Right hindlimb (tissue), 1 donor: ENCODE measurements at places on chromosomes 16 and 17.

GRCh38 chr16:17364319-17365210 is 106.2 kb downstream of the XYLT1 start:
- DNase-seq, result no peak

GRCh38 chr17:8909586-8910270 is 42.3 kb upstream of the PIK3R6 start:
- no peak for DNase-seq

- no peak for DNase-seq
These were observed 1.4 kb upstream of the TBC1D24 start for GRCh38 chr16:2473446-2473926.

DNA sequence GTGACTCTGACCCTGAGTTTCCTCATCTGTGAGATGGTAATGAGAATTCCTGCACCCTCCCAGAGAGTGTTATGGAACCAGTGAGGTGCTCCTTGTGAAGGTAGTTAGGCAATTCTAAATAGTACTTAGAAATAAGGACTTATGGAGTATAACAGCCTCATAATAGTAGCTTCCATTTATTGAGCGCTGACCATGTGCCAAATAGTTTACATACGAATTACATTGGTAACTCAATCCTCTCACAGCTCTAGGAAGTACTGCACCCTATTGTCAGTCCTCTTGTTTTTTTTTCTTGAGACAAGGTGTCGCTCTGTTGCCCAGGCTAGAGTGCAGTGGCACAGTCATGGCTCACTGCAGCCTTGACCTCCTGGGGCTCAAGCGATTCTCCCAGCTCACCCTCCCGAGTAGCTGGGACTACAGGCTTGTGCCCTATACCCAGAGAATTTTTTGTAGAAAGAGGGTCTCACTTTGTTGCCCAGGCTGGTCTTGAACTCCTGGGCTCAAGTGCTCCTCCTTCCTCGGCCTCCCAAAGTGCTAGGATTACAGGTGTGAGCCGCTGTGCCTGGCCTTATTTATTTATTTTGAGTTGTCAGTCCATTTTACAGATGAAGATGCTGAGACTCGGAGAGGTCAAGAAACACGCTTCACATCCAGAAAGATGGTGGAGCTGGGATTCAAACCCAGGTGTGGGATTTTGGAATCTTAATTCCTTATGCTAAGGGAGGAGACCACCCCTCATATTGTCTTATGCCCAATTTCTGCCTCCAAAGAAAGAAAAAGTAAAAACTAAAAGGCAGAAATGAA is 2.9 kb downstream of the TNS4 start:
- DNase-seq, result no peak

DNA sequence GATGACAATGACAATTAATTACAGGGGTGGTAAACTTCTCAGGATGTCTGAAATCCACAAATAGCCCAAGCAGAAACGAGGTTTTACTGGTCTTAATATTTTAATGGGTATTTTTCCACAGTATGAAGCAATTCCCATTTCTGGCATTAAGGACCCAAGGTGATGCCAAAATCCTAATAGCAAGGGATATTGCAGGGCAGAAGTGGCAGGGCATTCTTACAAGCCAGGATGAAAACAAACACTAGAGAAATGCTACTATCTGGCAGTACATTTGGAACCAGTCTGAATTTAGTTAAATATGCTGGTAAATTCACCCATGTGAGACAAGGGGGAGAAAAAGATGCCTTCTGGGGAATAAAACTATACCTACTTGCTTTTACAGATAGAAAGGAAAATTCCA is 45.2 kb downstream of the RND2 start:
- DNase-seq, result no peak

DNA sequence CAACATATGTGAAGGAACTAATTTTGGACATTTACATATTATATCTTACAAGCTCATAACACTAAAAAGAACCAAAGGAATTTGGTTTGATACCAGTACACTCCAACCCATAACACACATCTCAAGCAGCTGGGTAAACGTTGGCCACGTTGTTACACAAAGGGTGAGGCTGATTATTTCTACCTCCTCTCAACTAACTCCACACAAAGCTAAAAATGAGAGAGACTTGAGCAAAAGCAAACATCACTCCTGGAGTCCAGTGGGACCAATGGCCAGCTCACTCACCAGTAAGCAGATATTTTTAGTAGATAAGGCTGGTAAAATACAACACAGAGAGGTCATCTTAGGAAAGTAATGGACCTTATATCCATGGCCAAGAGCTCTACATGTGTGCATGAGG is 207.6 kb downstream of the MRTFB start:
- DNase-seq, result no peak

DNA sequence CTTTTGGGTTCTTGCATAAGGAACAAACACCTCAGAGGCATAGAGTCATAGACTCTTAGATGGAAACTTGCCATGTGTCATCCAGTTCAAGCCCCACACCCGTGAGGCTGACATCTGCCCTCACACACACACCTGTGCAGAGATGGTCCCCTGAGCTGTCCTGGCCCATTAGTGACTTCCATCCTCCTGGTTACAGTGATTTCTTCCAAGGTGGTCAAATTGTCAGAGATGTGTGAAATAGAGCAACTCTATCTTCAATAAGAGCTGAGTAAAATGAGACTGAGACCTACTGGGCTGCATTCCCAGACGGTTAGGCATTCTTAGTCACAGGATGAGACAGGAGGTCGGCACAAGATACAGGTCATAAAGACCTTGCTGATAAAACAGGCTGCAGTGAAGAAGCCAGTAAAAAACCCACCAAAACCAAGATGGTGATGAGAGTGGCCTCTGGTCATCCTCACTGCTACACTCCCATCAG is 342.2 kb upstream of the TNRC6C start:
- no peak for DNase-seq

- no peak for DNase-seq
These were observed 21.2 kb downstream of the CDC42EP4 start for GRCh38 chr17:73290399-73291259.

DNA sequence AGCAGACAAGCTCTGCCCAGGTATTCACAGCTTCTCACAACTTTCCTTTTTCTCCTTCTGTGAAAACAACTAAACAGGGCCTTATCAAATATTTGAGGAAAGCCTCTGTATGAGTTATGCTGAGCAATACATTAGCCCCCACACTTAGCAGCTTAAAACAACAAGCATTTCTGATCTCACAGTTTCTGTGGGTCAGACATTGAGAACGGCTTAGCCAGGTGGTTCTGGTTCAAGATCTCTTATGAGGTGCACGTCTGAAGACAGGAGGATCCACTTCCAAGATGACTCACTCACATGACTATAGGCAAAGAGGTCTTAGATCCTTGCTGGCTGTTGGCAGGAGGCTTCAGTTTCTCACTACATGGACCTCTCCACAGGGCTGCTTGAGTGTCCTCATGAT is 181.4 kb upstream of the WSCD1 start:
- no peak for DNase-seq

GRCh38 chr17:61584866-61585265 is 6.2 kb downstream of the NACA2 start:
- DNase-seq, result no peak

DNA sequence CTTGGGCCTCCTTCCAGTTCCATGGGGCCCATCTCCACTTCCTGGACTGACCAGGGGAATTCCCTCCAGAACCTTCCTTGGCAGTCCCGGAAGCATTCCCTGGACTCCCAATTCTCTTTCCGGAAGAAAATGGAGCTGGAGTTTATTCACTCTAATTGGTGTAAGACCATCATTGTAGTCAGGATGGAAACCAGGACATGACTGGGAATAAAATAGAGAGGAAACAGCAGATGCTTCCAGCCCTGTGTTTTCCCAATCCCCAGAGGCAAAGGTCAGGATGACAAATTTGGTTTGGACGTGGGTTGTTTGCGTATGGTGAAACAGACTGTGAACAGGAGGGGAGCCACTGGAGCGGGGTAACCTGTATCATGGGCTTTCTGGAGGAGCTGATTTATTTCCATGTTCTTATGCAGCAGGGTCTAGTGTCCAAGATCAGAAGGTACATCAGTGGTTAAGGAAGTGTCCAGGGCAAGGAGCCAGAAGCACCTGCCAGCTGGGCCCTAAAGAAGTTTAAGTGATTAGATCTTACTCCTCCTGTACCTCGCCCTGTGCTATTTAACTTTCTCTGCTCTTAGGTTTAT is 8.5 kb upstream of the LONP2 start:
- no peak for DNase-seq

- peak; percentile 84 for DNase-seq
These were observed 23.7 kb upstream of the RCVRN start for GRCh38 chr17:9928601-9929333.
